ENCODE measurements at places on chromosomes 7 and 10. TPM values are rescaled to one million over a fixed set of nuclear protein-coding genes. Genes with fewer than 3 reads are reported as not detected.

The ICA1 gene
- 9.3 TPM for total RNA-seq

The ITPRID1 gene
- 0.41 TPM for total RNA-seq

The WEE2 gene
- 0.14 TPM for total RNA-seq

The TDRD1 gene
- 0.18 TPM for total RNA-seq

The EIF3B gene
- total RNA-seq: 65.7 TPM

The ADAM12 gene
- total RNA-seq: 5.3 TPM

The SPAG6 gene
- 67.2 TPM for total RNA-seq

The ZNF800 gene
- 23.5 TPM for total RNA-seq

The FAM25C gene
- not detected for total RNA-seq

The LRRTM3 gene
- total RNA-seq: 13.2 TPM

The ABCB8 gene
- total RNA-seq: 35.3 TPM

The GDI2 gene
- total RNA-seq: 319 TPM

The ADK gene
- 46.8 TPM for total RNA-seq

The ZNF488 gene
- total RNA-seq: 1.3 TPM

The IGFBP1 gene
- total RNA-seq: 0.19 TPM

The MAT1A gene
- total RNA-seq: 0.13 TPM

The TRPV6 gene
- 0.40 TPM for total RNA-seq

The CTAGE6 gene
- 0.66 TPM for total RNA-seq

The SMKR1 gene
- total RNA-seq: 3.7 TPM

The TAC1 gene
- 8.8 TPM for total RNA-seq

The SLC39A12 gene
- not detected for total RNA-seq

The SEMA3D gene
- total RNA-seq: 5.4 TPM

The MPP7 gene
- 1.8 TPM for total RNA-seq

The KLLN gene
- total RNA-seq: 2.6 TPM

The LMOD2 gene
- total RNA-seq: 0.85 TPM

The ENTPD1 gene
- 1.6 TPM for total RNA-seq

The WIPF3 gene
- total RNA-seq: 0.18 TPM

The NANOS1 gene
- 7.2 TPM for total RNA-seq

The PLCE1 gene
- 1.7 TPM for total RNA-seq

The ELN gene
- total RNA-seq: 1.3 TPM

The HIF1AN gene
- total RNA-seq: 21.2 TPM

The CACNA2D1 gene
- total RNA-seq: 26.6 TPM

The COL26A1 gene
- total RNA-seq: 16.4 TPM

The DEPP1 gene
- 29.1 TPM for total RNA-seq

The POLR2J2 gene
- total RNA-seq: 0.87 TPM

The PTF1A gene
- total RNA-seq: 0.38 TPM

The AHR gene
- total RNA-seq: 3.5 TPM

The KIF20B gene
- total RNA-seq: 18.5 TPM

The VWC2 gene
- total RNA-seq: 0.71 TPM

The SFTPA1 gene
- total RNA-seq: 0.69 TPM

The OR2A12 gene
- 0.35 TPM for total RNA-seq

The MBLAC1 gene
- total RNA-seq: 2.3 TPM

The COBL gene
- 0.43 TPM for total RNA-seq

The GPRIN2 gene
- 2.8 TPM for total RNA-seq

The ANXA8 gene
- 1.9 TPM for total RNA-seq

The NXPH1 gene
- 3.0 TPM for total RNA-seq

The VAX1 gene
- total RNA-seq: 0.05 TPM

The SUN3 gene
- not detected for total RNA-seq

The CLDN12 gene
- 34.0 TPM for total RNA-seq

The TEX36 gene
- not detected for total RNA-seq

The STEAP1B gene
- total RNA-seq: 2.3 TPM

The SCART1 gene
- total RNA-seq: 0.50 TPM

The IL6 gene
- total RNA-seq: not detected

The LDB1 gene
- 86.8 TPM for total RNA-seq

Data from motor neuron (in vitro differentiated cells).